ENCODE measurements at places on chromosomes 13 and 19.

- no peak for DNase-seq
These were observed 19.1 kb upstream of the FAM216B start for GRCh38 chr13:42762251-42762650.

DNA sequence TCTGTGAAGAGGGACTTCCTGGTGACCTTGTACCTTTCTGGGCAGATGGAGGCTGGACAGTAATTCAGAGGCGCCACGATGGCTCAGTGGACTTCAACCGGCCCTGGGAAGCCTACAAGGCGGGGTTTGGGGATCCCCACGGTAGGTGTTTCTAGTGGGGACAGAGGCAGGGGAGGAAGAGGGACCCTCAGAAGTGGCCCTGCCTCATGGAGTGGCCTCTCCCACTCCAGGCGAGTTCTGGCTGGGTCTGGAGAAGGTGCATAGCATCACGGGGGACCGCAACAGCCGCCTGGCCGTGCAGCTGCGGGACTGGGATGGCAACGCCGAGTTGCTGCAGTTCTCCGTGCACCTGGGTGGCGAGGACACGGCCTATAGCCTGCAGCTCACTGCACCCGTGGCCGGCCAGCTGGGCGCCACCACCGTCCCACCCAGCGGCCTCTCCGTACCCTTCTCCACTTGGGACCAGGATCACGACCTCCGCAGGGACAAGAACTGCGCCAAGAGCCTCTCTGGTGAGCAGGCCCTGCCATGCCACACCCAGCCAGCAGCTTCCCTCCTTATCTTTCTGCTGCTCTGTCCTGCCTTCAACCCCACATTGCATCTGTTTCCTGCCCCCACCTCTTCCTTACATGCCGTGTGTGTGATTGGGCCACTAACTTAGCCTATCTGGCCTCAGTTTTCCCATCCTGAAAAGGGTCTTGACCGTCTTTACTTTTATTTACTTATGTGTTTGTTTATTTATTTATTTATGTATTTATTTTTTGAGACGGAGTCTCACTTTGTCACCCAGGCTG is 7.3 kb downstream of the ANGPTL4 start:
- DNase-seq: no peak

DNA sequence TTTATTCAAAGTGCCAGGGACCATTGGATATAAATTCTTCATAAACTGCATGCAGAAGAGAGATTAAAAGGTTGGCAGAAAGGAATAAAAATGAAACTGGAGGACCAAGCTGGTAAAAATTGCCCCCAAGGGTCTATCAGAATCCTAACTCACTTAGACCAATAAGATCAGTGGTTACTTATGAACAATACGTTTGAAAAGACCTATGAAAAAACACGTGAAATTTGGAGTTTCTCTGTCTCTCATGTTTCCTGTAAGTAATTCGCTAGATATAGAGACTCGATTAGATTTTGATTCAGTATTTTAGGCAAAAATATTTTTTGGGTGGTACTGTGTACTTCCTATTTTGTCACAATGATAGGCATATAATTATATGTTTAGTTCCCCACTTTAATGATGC is 22.9 kb downstream of the GARRE1 start:
- DNase-seq: no peak

GRCh38 chr19:38056646-38057045 is 149.6 kb downstream of the SIPA1L3 start:
- no peak for DNase-seq

- no peak for DNase-seq
These were observed 1291.0 kb upstream of the SLC10A2 start for GRCh38 chr13:104357174-104357573.

DNA sequence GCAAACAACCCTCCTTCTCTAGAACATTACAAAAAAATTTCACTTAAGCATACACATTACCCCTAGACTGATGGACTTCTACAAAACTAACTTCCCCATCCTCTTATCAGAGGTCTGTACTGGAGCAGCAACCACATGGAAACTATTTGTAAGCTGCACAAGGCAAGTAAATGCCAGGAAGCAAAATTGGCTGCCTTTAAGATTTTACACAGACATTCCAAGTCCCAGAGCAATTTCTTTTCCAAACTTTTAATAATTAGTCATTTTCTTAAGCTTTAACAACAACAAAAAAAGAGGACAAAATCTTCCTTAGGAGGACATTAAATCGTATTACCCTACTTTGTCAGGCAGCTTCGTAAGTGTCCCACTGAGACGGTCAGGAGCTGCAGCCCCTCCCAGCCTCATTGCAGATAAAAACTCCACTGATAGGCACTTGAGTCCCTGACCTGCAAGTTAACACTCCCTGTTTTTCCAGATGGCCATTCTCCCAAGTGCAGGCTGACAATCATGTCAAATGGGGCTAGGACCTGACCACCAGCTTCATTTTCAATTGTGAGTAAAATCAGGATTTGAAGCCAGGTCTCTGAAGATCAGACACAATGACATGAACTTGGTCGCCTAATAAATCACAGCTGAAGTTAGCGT is 680.1 kb downstream of the DIAPH3 start:
- no peak for DNase-seq

DNA sequence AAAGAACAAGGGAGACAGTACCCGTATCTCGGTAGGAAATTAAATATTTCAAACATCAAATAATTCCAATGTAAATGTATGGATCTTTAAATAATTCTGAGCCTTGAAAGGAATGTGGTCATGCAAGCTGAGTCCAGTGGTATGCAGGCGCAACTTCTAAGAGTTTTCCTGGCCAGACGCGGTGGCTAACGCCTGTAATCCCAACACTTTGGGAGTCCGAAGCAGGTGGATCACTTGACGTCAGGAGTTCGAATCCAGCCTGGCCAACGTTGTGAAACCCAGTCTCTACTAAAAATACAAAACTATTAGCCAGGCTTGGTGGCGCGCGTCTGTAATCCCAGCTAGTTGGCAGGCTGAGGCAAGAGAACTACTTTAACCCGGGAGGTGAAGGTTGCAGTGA is 1.1 kb upstream of the ZNF845 start:
- DNase-seq: no peak

Measured in NCI-H2171 (cell line).